A549 (cell line): ENCODE measurements at places on chromosomes 7 and 10.

GRCh38 chr10:43299579-43299978, 32.7 kb upstream of the RASGEF1A start:
- DNase-seq, result no peak

DNA sequence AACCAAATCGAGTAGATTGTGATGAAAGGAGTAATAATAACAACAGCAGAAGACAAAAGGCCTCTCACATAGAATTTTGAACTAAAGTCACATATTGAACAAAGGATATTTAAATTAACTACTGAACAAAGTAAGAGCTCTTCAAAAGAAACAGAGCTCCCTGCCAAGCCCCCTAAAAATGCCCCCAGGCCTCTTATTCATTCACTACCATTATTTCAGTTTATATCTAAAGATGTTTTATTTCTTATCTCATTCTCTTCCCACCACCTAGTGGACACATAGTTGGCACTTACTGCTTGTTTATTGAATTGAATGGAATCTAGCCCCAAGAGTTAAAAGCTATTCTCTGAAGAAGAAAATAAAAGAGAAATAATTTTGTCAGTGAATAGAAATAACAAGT, 37.4 kb downstream of the VCL start:
- DNase-seq, result no peak

DNA sequence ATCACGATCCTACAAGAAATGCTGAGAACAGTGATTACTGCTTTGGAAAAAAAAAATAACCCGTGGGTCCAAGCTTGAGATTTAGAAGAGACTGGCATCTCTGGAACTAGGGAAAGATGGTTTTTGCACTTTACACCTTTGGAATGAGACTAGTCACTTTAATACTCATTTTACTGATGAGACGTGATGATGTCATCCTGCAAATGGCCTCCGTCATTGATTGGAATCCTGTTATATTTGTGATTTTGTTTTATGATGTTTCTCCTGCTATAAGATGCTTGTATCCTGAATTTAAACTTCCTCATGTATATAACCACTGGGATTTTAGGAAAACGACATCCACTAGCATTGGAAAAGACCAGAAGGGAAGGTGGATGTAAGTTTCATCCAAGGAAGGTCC, 361.3 kb upstream of the AOAH start:
- no peak for DNase-seq

GRCh38 chr10:99983280-99983988, 26.3 kb downstream of the DNMBP start:
- DNase-seq, result no peak

DNA sequence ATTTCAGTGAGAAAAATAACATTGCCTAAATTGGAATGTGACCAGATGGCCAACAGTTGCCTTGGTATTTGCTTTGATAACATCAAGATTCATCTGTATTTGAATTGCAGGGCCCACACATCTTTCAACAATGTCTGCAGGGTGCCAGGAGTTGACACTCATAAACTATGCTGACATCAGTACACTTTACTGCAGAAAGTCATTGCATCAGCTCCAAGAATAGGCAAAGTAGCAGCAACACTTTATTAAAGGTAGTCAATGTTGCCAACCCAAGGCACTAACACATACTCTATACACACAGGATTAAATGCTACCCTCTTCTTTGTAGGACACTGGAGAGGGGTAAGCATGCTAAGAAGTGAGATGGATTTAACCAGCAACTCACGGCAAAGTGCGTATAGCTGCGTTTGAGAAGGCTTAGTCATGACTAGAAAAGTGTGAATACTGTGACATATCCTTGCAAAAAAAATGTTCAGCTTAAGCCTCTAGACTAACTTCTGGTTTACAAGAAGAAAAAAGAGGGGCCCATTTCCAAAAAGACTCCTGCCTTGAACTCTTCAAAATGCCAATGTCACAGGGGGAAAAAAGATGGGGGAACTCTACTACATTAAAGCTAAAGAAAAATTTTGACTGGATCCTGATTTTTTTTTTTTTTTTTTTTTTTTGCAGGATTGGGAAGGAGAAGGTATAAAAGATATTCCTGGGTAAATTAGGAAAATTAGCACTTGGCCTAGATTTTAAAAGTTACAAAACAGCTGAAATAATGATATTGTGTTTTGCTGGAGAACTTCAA, 2.2 kb downstream of the BBIP1 start:
- DNase-seq, result peak; percentile 46

DNA sequence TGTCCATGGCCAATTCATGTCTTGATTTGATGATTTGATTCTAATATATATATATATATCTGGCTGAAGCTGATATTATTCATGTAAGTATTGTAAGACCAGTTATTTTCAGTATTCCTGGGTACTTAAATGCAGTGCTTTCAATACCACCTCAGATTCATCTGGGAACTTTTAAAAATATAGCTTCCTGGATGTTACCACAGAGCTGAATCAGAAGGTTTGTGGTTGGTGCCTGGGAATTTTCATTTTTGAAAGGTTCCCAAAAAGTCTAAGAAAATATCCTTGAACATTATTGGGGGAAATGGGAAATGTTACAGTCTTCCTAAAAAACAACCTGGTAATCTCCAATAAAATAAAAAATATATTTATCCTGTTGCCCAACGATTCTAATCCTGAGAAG, 10.7 kb upstream of the PPP3CB start:
- no peak for DNase-seq

DNA sequence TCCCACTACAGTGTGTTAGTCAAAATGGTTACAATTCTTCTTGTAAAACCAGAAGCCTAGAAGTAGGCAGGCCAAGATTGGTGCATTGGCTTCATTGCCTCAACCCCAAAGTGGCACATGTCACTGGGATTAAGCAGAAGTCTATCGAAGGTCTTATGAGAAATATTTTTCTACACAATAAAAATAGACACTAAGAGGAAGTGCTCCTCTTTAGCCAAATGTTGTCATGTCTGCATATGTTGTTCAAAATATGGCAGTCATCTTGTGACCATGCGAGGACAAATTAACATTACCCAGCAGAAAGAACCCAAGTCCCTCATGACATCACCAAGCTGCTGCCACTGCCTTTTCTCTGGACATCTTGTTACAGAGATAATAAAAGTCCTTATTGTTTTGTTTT, 6.3 kb upstream of the NSMCE4A start:
- no peak for DNase-seq

- no peak for DNase-seq
Measured at GRCh38 chr7:28112012-28112411, 68.6 kb downstream of the JAZF1 start.

DNA sequence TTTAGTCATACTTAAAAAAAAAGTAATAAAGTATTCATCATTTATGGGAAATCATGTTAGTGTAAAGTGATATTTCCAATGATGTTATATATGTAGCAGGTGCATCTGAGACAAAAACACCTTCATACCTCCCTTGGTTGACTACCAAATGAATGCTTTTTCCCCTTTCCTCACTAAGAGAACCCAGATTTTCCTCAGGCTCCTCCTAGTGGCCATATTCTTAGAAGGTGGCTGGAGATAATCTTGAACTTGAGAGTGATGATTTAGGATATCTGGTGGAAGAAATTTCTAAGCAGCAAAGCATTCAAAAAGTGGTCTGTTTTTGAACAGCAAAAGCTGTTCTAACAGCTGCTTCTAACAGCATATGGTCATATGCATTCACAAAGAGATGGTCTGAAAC, 16.8 kb upstream of the DNAH11 start:
- DNase-seq, result peak; percentile 16

- DNase-seq, result peak; percentile 22
Measured at GRCh38 chr7:12638851-12639456, 48.5 kb upstream of the ARL4A start.

DNA sequence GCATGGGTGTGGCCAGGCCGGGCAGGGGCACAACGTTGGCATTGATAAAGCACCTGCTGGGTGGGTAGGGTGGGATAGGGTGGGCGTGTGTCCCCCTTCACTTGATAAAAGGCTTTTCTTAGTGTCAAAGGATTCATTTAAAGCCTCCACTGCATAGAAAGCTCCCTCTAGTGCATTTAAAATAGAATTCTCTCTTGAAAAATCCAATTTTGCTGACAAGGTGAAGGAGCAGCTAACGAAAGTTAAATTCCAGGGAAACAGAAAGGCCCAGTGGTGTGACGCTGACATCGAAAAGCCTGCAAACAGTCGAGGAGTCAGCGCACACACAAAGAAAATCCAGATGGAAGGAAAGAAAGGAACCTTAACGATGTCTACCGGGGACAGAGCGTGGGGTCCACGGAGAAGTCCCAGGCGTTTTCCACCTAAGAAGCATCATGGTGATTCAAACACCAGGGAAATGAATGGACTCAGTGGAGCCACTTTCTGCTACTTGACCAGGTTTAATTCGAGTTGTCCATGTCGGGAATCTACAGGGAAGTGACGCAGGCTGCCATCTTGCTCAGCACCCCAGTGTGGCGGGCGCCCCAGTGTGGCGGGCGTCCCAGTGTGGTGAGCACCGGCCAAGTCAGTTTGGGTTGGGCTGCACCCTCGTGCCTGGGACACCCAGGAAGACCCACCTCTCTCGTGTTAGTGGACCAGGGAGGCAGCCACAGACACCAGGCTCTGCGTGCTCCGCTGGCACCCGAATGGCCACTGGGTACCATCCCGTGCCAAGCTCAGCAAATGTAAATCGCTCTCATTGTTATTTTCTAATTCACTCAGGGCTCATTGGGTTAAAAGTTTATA, 217.8 kb downstream of the DNAJB6 start:
- no peak for DNase-seq

DNA sequence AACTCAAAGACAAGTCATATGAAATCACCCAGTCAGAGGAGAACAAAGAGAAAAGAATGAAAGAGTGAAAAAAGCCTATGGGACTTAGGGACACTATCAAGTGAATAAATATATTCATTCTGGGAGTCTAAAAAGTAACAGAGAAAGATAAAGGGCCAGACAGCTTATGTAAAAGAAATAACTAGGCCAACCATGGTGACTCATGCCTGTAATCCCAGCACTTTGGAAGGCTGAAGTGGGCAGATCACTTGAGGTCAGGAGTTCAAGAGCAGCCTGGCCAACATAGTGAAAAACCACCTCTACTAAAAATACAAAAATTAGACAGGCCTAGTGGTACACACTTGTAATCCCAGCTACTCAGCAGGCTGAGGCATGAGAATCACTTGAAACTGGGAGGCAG, 154.7 kb upstream of the TMEM106B start:
- no peak for DNase-seq

DNA sequence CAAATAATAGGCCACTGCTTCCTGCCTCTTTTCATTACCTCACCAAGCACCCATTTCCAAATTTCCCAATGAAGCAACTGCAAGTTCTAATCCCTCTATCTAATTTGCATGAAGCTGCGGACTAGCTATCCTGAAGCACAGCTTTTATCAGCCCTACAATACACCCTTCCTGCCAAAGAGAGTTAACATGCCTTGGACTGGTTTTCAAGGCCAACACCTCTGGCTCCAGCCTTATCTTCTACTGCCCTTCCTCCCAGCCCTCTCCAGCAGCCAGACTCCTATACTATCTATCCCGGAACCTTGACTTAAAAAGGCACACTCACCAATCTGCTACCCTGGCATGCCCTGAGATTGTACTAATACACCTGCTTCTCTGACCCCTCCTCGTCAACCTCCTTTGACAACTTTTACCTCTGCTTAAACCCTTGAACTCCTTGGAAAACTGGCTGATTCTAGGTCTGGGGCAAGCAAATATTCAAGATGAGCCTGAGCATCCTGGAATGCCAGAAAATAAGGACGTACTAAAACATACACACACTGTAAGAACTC, 73.4 kb downstream of the SGMS1 start:
- DNase-seq, result no peak

DNA sequence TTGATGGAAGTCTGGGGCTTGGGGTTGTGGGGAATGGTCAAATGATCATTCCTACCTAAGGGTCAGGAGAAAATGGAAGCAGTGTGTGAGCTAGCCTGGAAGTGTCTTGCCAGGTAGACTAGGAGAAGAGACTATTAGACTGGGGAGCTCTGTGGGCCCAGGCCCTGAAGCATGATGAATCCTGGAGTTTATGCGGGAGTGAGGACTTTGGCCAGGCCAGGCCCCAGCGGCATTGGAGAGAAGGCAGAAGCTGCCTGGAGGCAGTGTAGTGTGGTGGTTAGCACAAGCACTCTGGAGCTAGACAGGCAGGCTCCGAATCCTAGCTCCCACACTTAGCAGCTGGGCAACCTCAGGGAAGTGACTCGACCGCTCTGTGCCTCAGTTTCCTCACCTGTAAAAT, 29.3 kb downstream of the ZMIZ1 start:
- no peak for DNase-seq

DNA sequence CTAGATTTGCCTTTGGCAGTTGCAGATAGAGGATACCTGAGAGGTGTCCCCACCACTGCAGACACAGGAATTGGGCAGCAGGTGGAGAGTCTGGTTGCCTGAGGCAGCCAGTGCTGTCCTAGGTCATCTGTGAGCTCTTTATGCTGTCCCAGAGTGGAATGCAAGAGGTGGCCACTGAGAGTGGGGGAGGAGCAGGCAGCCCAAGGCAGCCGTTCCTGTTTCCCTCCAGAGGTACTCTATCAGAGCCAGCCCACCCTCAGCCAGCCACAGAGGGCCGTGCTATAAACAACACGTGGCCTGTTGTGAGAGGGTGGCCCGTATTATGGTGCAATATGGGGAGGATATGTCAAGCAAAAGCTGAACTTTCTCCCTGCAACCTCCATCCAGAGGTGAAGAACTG, 8.5 kb downstream of the LRRC18 start:
- DNase-seq, result no peak

DNA sequence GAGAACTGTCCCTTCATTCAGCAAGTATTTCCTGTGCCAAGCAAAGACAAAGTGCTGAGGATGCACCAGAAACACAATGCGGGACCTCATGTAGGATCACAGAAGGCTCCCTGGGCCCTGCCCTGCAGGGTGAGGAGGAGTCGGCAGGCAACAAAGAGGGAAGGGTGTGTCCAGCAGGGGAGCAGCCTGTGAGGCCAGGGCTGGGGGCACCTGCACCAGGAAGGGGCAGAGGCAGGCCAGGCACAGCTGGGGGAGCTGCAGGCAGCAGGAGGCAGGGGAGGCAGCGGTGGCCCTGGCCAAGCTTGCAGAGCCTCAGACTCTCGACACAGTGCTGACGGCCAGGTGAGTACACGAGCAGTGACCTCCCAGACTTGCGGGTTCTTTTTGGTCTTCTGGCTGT, 123.3 kb downstream of the SLIT1 start:
- no peak for DNase-seq

DNA sequence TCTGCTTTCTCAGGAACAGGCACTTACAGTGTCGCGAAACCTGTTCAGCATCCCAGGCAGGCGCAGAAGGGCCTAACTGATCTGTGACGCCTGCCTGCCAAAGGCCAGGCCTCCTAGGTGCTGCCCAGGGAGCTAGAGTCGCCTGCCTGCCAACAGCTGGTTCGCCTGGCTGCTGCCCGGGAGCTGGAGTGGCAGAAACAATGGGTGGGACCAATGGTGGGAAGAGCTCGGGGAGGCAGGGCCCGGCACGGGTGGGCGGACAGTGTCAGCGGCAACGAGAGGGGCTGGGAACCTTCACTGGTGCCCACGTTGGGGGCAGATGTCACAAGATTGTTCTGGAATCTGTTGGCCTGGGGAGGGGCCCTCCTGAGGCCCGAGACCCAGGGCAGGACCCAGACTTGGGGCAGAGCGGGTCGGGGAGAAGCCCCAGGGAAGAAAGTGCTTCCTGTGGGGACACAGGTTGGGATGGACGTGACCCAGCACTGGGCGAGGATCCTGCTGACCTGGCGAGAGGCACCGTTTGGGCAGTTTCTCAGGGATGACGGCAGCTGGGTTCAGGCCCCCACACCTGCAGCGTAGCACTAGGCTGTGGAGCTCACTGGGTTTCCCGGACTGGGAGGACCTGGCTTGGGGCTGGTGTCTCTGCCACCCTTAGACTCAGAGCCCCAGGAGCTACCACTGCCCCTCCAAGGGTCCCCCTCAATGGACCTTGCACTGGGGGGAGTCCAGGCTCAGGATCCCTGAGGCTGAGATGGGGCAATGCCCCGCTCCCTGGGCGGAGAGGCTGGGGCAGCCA, 181.8 kb downstream of the ELFN1 start:
- no peak for DNase-seq

- DNase-seq, result peak; percentile 67
Measured at GRCh38 chr7:101163279-101164070, 1.9 kb downstream of the VGF start.
